Effector memory CD8-positive, alpha-beta T cell (primary cell): ENCODE measurements at places on chromosomes 7 and 10.

- no peak for DNase-seq
Measured at GRCh38 chr10:37489658-37490003, 364.2 kb downstream of the ANKRD30A start.

DNA sequence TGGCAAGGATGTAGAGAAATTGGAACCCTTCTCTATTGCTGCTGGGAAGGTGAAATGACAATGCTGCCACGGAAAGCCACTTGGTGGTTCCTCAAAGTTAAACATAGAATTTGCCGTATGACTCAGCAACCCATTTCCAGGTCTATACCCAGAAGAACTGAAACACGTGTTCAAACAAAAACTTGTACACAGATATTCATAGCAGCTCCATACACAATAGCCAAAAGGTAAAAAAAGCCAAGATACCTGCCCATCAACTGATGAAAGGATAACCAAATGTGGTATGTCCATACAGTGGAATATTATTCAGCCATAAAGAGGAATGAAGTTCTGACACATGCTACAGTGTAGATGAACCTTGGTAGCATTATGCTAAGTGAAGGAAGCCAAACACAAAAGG lies 39.1 kb downstream of the LHPP start:
- DNase-seq: no peak

DNA sequence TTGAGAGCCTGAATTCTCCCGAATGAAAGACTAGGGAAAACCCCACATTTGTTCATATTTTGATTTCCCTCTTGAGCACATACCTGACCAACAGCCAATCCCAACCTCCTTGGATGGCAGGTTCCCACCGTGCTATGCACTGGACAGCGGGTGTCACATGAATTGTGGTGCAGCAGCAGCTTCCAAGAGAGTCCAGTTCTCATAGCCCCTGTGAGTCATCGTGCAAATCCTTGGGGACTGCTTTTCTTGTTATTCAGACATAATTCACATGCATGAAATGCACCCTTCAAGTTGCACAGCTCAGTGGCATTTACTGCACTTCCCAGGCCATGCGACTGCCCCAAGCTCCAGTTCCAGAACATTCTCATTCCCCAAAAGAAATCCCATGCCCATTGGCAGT lies 67.8 kb upstream of the PPP2R2D start:
- DNase-seq: no peak

- DNase-seq: no peak
Measured at GRCh38 chr7:98810153-98810802, 59.5 kb downstream of the TMEM130 start.

- no peak for DNase-seq
Measured at GRCh38 chr10:113042868-113043267, 92.8 kb downstream of the TCF7L2 start.

- no peak for DNase-seq
Measured at GRCh38 chr10:118669835-118670234, 74.4 kb upstream of the PRLHR start.

- no peak for DNase-seq
Measured at GRCh38 chr7:91181949-91182348, 82.3 kb upstream of the FZD1 start.

DNA sequence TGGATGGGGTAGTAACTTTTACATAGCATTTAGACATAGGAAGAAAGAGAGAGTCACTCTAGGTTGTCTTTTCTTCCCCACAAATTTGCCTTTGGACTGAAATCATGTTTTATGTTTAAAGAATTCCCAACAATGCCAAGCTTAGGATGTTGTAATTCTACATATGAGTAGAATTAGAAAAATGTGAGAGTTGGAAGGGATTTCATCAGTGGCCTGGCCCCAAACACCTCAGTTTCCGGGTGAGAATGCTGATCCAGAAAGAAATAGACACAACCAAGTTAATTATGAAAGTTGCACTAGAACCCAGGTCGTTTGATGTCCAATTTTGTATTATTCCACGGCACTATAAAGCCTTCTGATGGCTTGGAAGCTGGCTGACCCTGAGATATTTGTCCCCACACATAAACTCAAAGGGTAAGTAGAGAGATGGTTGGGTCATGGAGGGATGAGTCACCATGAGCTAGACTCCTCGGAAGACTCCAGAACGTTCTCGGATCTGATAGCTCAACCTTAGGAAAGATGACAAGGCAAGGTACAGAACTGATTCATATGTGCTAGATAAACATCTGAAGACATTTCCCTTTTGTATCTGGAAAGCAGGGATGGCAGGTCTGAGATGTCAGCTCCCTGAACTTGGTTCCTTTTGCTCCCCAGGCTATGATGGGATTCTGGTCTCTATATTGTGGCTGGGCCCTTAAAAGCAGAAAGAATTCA lies 48.8 kb upstream of the SLC35B4 start:
- no peak for DNase-seq

DNA sequence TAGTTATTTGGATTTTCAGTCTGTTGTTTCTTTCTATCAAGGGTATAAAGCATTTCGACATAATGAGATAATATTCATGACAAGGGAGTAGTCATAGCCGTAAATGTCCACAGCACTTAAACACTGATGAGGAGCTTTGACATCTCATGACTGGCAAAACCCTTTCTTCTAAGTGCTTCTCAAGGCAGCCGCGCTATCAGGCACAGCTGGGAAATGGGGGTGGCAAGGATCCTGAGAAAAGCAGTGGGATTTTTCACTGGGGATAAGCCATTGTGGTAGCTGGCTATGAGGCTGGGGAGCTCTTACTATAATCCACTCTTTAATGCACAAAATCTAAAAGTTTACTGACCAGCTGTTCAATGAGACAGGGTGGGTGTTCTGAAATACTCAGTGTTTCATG lies 493.2 kb upstream of the KLF6 start:
- no peak for DNase-seq

- DNase-seq: no peak
Measured at GRCh38 chr7:68671046-68671445, 927.2 kb upstream of the AUTS2 start.

DNA sequence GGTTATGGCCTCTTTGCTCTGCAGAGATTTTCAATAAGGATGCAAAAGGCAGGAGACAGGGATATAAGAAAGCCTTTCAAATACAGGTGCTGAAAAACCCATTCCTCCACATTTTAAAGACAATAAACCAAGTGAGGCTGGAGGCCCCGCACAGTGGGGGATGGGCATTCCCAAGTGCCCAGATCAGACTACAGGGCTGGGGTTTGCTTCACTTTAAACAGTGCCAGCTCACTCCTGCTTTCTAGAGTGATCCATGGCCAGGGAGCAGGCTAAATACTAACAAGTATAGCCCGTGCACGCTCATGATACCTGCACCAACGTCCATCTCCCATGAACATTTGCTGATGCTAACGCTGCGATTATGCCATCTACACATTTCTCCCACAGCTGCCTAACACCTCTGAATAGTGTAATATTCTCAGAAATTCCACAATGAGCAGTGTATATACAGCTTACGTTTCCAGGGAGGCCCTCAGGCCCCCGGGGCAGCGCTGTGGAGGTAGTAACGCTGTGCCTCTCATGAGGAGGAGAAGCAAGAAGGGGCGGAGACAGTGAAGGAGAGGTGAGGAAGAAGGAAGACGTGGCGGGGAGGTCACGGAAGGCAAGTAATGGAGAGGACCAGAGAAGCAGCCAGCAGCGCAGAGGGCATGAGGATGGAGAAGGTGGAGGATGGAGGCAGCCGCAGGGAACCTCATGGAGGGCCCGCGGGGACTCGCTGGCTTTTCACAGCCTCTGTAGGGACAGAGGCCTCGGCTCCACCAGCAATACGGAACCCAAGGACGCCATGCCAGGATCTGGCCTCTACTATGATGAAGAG lies 141.7 kb downstream of the USP6NL start:
- no peak for DNase-seq

- no peak for DNase-seq
Measured at GRCh38 chr7:116670409-116671015, 1.5 kb upstream of the MET start.

DNA sequence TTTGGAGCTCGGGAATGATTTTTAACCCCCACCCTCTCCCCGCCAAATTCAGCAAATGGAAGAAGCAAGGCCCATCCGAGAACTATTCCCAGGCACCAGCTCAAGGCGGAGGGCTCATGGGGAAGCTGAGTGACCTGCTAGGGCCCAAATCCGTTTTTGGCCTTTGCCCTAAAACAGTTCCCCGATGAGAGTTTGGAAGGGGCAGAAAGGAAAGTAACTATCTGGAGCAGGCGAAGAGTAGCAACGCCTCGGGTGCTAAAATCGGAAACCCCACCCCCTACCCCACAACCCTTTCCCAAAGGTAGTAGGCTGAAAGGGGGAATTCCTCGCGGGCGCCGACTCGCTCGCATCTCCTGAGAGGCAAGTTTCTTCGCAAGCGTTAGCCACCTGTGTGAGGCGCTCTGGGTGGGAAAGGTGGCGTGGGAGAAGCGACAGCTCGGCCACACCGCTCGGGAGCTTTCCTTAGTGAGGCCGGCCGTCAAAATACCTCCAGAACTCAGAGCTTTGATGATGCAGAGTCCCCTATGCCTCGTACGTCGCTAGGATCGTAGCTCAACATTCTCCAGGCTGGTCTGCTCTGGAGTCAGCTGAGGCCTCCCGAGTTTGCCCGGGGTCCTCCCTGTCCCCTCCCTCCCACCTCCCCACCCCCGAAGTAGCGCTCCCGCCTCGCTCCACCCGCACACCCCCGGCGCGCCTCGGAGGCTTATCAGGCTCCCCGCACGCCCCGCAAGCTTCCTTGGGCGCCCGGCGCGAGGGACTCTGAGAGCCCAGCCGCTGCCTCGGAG lies 642 bp upstream of the PRKG1 start:
- DNase-seq: no peak

GRCh38 chr7:78301407-78301806 lies 502.8 kb downstream of the PHTF2 start:
- DNase-seq: no peak

- DNase-seq: no peak
Measured at GRCh38 chr7:43391518-43391917, 191.4 kb upstream of the STK17A start.
